ENCODE measurements at places on chromosomes 2 and 18.

- no peak for DNase-seq
Measured at GRCh38 chr2:236862961-236863728, 222.5 kb upstream of the COPS8 start.

DNA sequence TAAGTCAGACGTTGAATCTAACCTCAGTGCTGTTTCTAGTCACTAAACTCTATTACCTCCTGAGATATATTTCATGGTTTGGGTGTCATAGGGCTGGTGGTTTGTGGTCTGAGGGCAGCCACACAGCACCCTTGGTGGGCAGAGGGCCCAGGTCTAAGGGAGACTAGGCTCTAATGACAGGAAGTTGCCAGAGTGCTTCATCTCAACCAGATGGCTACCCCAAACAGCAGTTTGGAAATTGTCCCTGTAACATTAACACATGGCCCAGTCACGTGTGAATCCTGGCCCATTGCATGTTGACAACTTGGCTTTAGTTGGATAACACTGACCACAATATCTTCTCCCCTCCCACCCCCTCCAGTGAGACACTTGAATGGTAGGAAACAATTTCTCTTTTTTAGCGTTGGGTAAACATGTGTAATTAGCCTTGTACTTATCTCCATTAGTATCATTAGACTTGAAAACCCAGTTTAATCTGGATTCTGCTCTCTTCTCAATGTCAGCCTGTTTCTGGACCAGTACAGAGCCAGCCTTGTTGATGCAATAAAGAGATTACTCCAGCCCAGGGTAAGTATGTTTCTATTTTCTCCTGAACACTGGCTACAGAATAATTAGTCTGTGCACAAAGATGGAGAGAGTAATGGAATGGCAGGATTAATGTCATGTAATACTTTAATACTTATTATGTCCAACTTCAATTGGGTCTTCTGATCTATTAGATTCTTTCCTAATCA, 187.8 kb upstream of the SIX3 start:
- no peak for DNase-seq

DNA sequence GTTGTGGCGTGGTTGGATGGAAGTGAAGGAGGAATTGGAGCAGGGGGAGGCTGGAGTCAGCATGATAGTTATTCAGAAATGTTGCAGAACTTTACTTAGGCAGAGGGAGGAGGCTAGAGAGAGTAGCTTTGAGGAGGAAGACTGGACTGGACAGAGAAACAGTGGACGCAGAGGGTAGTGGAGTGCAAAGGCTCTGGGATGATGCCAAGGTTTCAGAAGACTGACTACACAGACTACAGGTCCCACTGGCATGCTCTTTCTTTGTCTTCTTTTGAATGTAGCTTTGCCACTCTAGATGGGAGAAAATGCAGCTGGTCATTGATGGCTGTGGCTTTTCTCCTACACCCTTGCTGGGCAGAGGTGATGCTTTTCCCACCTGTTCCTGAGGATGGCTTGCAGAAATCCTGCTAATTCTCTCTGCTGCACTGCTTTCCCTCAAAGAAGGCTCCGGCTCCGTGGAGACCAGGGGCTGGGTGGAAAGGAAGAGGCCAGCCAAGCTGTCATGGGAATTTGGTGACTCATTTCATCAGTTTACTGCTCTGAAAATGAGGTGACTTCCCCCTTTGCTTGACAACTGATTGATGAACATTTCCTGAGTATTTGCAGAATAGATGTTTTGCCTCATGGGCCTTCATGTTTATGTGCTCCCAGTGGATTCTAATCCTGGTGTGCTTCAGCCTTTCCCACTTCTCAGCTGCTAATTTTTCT, 42.4 kb downstream of the MEIS1 start:
- no peak for DNase-seq

DNA sequence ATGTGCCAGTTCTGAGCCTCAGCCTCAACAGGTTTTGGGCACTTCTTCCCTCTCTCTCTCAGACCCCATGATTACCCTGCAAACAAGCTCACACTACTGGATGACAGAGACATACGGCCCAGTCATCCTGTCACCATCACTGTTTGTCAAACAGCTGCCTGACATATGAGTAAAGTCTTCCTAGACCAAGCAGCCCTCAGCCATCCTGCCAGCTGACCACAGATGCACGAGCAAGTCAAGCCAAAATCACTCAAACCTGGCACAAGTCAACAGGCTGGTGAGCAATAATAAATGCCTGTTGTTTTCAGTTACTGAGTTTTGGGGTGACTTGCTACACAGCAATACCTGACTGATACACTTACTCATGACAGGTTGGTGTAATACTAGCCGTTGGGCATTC, 75.5 kb upstream of the KLF7 start:
- DNase-seq = no peak

GRCh38 chr2:43569921-43570320, 25.9 kb downstream of the THADA start:
- DNase-seq = no peak

DNA sequence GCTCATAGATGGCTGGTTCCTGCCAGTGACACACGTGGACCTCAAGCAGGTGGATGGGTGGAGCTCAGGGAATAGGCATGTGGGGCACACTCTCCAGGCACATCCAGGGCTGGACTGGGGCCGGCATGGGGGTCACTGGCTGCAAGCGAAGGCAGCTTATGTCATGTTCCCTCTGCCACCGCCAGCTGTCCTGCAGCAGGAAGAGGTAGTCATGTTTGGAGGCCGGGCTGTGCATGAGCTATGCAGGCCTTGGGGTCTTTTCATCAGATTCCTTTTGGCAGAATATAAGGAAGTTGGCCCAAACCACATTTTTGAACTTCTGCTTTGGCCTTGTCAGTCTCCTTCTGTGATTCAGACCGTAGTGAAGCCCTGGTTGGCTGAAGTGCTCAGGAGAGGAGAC, 61.5 kb downstream of the AGAP1 start:
- no peak for DNase-seq

GRCh38 chr2:179932786-179933185, 71.4 kb upstream of the ZNF385B start:
- DNase-seq = no peak

Measured in effector CD4-positive, alpha-beta T cell (primary cell).